ENCODE measurements at places on chromosomes 16 and 17. TPM values are rescaled to one million over a fixed set of nuclear protein-coding genes. Genes with fewer than 3 reads are reported as not detected.

PLXDC1 gene
- total RNA-seq = 0.52 TPM

SHCBP1 gene
- total RNA-seq = 8.9 TPM

ATAD5 gene
- total RNA-seq = 2.6 TPM

ATP2C2 gene
- total RNA-seq = not detected

MAPT gene
- total RNA-seq = 4.7 TPM

FAM171A2 gene
- 38.6 TPM for total RNA-seq

MPP2 gene
- 1.0 TPM for total RNA-seq

GNAO1 gene
- total RNA-seq = under 0.01 TPM

MC1R gene
- 0.52 TPM for total RNA-seq

SLC35G3 gene
- not detected for total RNA-seq

TLCD3A gene
- 14.6 TPM for total RNA-seq

GSE1 gene
- 27.7 TPM for total RNA-seq

PNMT gene
- 0.52 TPM for total RNA-seq

SMTNL2 gene
- total RNA-seq = 74.1 TPM

CMTM2 gene
- total RNA-seq = not detected

ZNF597 gene
- 2.1 TPM for total RNA-seq

C17orf100 gene
- total RNA-seq = not detected

EDC4 gene
- total RNA-seq = 66.3 TPM

HDAC5 gene
- total RNA-seq = 44.4 TPM

TNFRSF17 gene
- not detected for total RNA-seq

CNGB1 gene
- total RNA-seq = not detected

NR1D1 gene
- 1.0 TPM for total RNA-seq

ABCA6 gene
- total RNA-seq = 31.8 TPM

SLFN14 gene
- total RNA-seq = 1.0 TPM

KRT33A gene
- not detected for total RNA-seq

PRR29 gene
- not detected for total RNA-seq

ZCCHC14 gene
- 11.5 TPM for total RNA-seq

HS3ST3A1 gene
- 2.1 TPM for total RNA-seq

EXOC3L1 gene
- 5.2 TPM for total RNA-seq

TBC1D3D gene
- total RNA-seq = not detected

CCDC154 gene
- total RNA-seq = under 0.01 TPM

CRYM gene
- total RNA-seq = not detected

TMEM92 gene
- not detected for total RNA-seq

RAB34 gene
- 44.9 TPM for total RNA-seq

FOXL1 gene
- total RNA-seq = under 0.01 TPM

KRT12 gene
- not detected for total RNA-seq

All from skeletal muscle tissue (tissue), 5 donors.